Esophagus muscularis mucosa (tissue), 4 donors: ENCODE measurements at places on chromosomes 11 and 22.

- DNase-seq, result no peak
Measured at GRCh38 chr11:44803009-44803408, 76.2 kb downstream of the TSPAN18 start.

GRCh38 chr22:39244136-39244495 lies 666 bp downstream of the PDGFB start:
- DNase-seq, result no peak

DNA sequence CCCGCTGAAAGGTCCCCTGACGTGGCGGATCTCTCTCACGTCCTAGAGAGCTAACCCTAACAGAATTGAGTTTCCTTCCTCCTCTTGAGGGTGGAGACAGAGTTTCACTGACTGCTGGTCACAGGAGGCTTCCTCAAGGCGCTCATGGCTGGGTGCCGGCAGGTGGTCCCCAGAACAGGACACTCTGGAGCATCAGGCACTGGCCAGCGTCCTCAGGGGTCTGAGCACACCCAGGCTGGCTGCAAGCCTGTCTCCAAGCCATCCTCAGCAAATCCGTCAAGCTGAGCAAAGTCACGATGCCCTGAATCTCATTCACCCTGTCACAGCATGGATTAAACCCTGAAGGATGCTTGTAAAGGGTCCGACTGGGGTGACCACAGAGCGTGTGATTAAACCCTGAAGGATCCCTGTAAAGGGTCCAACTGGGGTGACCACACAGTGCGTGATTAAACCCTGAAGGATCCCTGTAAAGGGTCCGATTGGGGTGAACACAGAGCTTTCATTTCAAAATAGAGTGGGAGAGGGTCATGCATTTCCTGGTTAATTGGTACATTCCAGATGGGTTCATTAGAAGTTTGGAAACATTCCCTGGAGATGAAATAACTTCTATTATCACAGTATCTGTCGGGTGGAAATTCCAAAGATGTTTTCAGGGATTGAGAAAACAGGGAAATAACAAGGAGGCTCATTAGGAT lies 473.0 kb downstream of the BRD1 start:
- no peak for DNase-seq

GRCh38 chr11:127105593-127106541 lies 105.3 kb upstream of the KIRREL3 start:
- peak; percentile 91 for DNase-seq

DNA sequence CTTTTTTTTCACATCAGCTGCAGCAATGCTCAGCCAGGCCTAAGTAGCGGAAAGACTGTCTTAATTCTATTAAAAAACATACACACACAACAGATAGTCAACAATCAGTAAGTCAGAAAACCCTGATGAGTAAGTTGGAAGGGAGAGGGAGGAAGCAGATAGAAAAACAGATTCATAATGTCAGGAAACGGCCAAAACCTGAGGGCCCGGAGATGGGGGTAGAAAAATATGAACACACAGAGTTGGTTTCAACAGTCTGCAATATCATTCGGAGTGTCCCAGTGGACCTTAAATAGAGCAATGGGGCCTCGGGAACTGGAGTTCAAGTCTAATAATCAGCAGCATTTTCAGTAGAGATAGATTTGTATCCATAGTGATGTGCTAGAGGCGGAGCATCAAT lies 14.8 kb downstream of the LRRC55 start:
- DNase-seq, result no peak

DNA sequence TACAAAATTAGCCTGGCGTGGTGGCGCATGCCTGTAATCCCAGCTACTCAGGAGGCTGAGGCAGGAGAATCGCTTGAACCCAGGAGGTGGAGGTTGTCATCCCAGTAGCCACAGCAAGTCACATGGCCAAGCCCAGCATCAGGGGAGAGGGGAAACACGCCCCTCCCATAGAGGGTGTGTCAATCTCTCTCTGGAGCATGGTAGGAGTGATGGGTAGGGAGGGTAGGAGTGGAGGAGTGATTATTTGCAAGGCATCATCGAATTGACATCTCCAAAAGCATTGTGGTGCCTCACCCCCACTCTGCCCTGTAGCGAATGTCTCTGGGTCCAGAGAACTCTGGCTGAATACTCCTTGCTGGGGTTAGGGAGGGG lies 6.1 kb upstream of the SSTR3 start:
- DNase-seq, result no peak
